ENCODE measurements at places on chromosomes 7 and 10. TPM values are rescaled to one million over a fixed set of nuclear protein-coding genes. Genes with fewer than 3 reads are reported as not detected.

ATOH7 gene
- polyA plus RNA-seq, result not detected

GRCh38 chr7:26376175-26376917 lies 84.7 kb downstream of the SNX10 start:
- no peak for DNase-seq

SPDYE5 gene
- 3.0 TPM for polyA plus RNA-seq

- no peak for DNase-seq
Measured at GRCh38 chr7:33837356-33837851, 67.9 kb upstream of the BMPER start.

ACBD7 gene
- 4.4 TPM for polyA plus RNA-seq

- DNase-seq, result no peak
Measured at GRCh38 chr7:84705706-84706105, 481.1 kb downstream of the SEMA3D start.

- DNase-seq, result no peak
Measured at GRCh38 chr7:8229927-8230326, 32.0 kb downstream of the ICA1 start.

PI4K2A gene
- polyA plus RNA-seq, result 15.4 TPM

DNA sequence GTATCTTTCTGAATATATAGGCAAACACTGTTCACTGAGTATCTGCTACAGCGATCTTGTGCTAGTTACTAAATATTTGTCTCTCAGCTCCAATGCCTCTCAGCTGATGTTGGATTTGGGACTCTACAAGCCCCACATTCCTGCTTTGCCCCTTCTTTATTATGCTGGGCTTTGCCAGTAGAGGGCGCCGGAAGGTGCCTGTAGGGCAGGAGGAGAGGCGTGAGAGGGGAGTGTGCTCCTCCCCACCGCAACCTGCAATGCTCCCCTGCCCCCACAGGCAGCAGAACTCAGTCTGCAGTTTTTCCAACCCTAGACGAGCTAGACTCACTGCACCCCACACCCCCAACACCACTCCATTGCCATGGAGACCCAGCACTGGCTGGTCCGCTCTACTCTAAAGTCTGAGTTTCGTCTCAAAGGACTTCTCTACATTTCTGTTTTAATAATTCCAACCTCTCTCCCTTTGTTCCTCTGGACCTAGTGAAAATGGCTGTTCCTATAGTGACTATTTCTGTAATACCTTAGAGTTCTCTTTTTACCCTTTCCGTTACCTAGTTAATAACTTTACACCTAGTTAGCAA lies 337.6 kb downstream of the CCSER2 start:
- DNase-seq, result no peak

- no peak for DNase-seq
Measured at GRCh38 chr7:132932296-132933071, 149.4 kb downstream of the CHCHD3 start.

DNA sequence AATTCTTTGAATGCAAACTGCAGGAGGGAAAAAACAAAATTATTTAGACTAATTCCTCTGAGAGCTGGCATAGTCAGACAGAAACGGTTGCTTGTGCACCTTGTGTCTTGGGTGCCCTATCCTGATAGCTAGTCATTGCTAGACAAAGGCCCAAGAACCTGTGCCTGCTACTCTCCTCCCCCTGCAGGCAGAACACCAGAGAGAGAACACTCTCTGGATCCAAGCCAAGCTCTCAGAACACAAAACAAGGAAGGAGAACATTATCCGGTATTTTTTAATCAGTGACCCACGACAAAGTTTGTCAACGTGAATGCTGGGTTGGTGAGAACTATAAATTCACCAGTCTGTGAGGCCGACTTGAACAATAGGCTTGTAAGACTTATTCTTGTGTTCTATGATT lies 18.8 kb upstream of the PPP1R9A start:
- no peak for DNase-seq

DNA sequence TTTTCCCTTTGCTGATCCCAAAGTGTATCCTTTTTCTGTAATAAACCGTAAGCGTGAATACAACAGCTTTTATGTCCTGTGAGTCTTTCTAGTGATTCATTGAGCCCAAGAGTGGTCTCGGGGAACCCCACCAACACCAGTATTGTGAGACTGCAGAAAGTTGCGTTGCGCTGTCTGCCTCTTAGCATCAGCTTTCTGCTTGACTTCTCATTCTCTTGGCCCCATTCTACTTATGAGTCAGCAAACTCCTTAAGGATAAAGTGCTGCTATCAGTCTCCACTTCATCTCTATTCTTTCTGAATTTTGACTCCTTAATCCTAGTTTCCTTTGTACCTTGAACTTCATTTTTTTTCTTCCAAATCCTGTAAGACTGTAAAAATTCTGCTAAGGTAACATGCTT lies 184.3 kb upstream of the MBL2 start:
- DNase-seq, result no peak

DNA sequence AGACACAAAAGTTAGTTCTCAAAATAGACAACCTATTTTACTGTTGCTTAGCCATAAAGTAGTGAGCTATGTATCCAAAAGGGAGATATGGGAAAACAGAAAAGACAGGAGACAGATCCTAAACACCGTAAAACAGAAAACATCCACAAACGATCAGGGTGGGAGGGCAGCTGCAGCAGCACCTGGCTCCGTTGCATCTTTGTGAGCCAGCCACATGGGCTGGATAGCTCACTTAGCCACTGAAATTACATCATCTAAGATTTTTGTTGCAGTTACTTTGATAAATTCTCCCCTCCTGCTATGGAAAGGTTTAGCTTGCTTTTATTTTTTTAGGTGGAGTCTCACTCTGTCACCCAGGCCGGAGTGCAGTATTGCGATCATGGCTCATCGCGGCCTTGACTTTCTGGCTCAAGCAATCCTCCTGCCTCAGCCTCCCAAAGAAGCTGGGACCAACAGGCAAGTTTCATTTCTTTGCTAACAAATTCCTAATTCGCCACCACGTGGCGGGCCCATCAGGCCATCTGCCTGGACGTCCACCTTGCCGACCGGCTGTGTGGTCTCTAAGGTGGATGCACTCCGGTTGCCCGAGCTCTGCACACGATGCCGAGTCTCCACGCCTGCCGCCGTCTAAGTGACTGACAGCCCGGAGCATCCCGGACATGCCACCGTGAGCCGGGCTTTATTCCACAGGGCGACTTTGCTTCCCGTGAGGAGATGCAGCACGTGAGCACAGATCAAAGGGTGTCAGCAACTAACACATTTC lies 159.8 kb downstream of the DIP2C start:
- no peak for DNase-seq

CAPZA2 gene
- 159 TPM for polyA plus RNA-seq

DNA sequence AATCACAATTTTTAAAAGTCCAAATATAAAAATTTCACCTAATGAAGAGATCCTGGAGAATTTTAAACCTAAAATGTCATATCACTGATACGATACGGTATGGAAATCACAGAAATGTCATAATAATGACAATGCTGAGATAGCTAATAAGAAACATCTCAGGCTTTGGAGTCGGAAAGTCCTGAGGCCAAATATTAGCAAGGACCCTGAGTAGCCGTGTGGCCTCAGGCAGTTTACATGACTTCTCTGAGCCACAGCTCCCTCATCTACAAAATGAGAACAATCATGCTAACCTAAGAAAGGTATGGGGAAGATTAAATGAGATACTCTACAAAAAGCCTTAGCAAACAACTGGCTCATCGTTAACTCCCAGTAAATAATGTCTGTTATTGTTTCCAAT lies 100.9 kb upstream of the NEBL start:
- DNase-seq, result no peak

MYO1G gene
- polyA plus RNA-seq, result 1.2 TPM

GRCh38 chr10:71975087-71975870 lies 11.1 kb downstream of the CHST3 start:
- no peak for DNase-seq

DNA sequence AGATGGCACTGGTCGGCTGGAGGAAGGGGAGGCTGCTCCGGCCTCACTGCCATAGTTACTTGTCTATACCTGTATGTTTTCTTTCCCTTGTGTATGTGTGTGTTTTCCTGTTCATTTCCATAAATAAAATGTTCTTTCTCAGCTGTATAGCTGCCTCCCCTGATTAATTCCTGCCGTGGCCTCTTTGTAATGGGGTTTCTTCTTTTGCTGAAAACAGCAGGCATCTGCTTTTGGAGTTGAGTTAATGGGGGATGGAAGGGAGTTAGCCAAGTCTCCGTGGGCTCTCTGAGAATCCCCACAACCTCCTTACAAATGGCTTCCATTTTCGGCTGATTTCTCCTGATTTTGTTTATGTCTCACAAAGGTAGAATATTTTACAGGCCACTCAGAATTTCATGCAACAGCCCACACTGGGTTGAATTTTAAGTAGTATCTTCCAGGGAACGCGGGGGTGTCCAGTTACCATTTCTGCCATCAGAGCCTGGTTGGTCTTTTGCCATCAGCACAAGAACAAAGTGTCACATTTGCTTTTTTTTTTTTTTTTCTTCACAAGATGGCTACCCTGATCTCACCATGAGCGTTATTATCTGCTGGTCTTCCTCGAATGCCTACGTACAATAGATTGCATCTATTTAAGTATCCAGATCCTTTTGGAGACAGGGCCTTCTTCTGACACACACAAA lies 88.1 kb upstream of the NRP1 start:
- DNase-seq, result no peak

DNA sequence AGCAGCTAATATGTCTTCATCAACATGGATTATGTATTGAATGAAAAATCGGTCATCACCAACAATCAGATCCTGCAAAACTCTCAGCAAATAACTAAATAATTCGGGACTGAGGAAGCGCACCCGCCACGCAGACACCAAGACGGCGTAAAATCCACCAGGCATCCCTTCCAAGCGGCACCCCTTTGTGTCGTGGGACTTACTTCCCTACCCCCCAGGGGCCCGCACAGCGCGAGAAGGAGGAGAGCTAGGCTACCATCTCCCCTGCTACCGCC lies 721 bp downstream of the ARL3 start:
- DNase-seq, result no peak

DNA sequence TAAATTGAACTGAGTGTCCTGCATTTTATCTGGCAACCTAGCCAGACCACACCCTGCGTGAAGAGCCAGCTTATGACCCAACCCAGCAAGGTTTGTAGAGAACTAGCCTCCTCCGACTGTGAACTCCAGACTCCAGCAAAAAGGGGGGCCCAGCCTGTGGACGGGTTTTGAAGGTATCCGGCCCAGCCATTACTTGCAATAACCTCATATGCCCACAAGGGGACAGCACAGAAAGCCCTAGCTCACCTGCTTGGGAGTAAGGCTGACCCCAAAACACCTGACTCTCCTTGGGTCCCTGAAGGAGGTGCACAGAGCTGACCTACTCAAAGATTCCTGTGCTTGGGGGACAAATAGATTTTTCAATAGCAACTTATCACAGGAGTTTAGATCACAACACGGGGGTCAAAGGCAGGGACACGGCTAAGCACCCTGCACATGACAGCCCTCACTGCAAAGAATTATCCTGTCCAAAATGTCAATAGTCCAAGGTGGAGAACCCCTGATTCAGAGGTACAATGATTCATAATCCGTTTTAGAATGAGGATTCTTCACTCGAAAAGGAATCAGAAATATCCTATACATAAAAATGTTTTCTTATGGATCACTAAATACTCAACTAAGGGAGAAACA lies 4.6 kb downstream of the TRPV6 start:
- DNase-seq, result no peak

INPP5A gene
- polyA plus RNA-seq, result 35.5 TPM

GRCh38 chr7:16079723-16080122 lies 341.6 kb downstream of the CRPPA start:
- DNase-seq, result no peak

DNA sequence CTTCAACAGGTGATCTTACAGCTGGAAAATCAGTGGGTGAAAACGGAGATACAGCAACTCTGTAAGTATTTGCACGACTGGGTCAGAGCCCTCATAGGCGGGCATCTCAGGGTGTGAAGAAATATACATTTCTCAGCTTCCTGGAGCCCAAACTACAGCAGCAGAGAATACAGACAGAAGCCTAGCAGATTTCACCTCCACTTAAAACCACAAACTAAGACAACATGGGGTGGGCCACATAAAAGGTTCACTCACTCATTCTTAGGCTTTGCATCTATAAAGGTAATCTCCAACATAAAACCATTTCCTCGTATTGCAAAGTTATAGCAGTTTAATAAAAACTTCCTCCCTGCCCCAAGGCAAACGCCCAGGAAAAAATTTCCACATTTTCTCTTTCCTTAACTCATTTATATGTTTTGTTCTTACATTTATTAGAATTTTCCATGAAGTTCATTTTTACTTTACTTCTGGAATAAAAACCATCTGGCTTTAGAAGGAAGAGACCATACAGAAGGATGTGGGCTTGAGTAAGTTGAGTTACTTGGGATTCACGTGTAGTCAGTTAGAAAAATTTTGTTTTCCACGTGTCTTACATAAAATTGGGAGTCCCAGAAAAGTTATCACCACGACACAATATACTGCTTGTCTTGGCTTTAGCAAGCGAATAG lies 327.1 kb downstream of the FRMD4A start:
- no peak for DNase-seq

ASL gene
- 23.6 TPM for polyA plus RNA-seq

PALD1 gene
- polyA plus RNA-seq, result 20.7 TPM

DNA sequence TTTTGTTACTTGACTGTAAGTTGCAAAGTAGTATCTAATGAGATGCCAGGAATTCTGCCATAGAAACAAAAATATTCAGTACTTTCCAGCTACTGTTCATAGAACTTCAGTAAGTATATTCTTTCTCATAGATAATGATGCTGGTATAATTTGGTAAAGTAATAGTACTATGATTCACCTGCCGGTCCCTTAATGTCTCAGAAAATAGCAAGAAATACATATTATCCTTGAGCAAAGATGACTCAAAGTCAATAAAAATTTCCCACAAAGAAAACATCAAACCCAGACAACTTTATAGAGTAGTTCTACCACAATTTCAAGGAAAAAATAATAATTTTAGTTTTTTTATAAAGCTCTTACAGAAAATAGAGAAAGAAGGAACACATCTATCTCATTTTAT lies 105.4 kb downstream of the EPDR1 start:
- no peak for DNase-seq

- DNase-seq, result no peak
Measured at GRCh38 chr10:61830072-61830845, 71.2 kb upstream of the ARID5B start.
